ENCODE measurements at places on chromosomes 7 and 10. TPM values are rescaled to one million over a fixed set of nuclear protein-coding genes. Genes with fewer than 3 reads are reported as not detected.

CYP26C1 gene
- total RNA-seq: under 0.01 TPM

CCDC136 gene
- total RNA-seq: 0.62 TPM

UNCX gene
- not detected for total RNA-seq

TMEM168 gene
- 20.7 TPM for total RNA-seq

TMEM184A gene
- total RNA-seq: not detected

PILRA gene
- not detected for total RNA-seq

SRI gene
- 111 TPM for total RNA-seq

C10orf88 gene
- total RNA-seq: 5.4 TPM

GPR15LG gene
- total RNA-seq: not detected

MYPN gene
- total RNA-seq: 0.12 TPM

NPC1L1 gene
- not detected for total RNA-seq

HTR5A gene
- not detected for total RNA-seq

VPS50 gene
- 8.7 TPM for total RNA-seq

MEOX2 gene
- 2.9 TPM for total RNA-seq

STEAP2 gene
- 25.8 TPM for total RNA-seq

CALHM3 gene
- not detected for total RNA-seq

SRRM3 gene
- total RNA-seq: 7.9 TPM

All from cardiac ventricle fibroblast (primary cell).